ENCODE measurements at places on chromosomes 16 and 17.

DNA sequence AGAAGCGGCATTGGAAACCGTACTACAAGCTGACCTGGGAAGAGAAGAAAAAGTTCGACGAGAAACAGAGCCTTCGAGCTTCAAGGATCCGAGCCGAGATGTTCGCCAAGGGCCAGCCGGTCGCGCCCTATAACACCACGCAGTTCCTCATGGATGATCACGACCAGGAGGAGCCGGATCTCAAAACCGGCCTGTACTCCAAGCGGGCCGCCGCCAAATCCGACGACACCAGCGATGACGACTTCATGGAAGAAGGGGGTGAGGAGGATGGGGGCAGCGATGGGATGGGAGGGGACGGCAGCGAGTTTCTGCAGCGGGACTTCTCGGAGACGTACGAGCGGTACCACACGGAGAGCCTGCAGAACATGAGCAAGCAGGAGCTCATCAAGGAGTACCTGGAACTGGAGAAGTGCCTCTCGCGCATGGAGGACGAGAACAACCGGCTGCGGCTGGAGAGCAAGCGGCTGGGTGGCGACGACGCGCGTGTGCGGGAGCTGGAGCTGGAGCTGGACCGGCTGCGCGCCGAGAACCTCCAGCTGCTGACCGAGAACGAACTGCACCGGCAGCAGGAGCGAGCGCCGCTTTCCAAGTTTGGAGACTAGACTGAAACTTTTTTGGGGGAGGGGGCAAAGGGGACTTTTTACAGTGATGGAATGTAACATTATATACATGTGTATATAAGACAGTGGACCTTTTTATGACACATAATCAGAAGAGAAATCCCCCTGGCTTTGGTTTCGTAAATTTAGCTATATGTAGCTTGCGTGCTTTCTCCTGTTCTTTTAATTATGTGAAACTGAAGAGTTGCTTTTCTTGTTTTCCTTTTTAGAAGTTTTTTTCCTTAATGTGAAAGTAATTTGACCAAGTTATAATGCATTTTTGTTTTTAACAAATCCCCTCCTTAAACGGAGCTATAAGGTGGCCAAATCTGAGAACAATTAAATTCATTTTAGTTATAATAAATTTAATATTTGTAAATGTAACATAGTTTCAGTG is 1.7 kb downstream of the HEXIM1 start:
- DNase-seq: peak; percentile 83

- no peak for DNase-seq
Measured at GRCh38 chr16:49414671-49415070, 41.1 kb downstream of the C16orf78 start.

DNA sequence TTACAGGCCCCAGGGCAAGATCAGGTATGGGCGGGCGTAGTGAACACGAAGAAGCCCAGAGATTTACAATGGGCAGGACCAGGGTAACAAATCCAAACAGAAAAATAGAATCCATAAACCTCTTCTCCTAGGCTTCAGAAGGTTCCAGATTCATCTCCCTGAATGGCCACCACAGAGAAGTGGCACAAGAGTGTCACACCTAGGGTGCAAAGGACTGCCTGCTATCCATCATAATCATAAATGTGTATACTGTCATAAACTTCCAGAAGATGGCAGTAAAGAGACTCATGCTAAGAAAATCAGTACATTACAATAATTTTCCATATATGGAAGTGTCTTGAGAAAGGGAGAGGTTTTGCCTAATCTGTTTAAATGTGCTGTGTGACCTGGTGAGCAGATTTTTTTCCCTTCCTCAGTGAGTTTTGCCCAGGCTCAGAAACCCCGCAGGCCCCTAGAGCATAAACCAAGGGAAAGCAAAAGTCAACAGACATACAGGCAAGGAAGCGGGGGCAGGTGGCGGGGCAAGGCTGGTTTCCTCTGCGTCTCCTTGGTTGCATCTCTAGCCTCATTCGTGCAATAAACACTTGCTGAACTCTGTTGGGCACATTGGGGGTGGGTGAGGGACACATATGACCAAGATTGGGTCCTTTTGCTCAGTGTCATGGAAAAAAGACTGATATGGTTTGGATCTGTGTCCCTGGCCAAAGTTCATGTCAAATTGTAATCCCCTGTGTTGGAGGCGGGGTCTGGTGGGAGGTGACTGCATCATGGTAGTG is 92.0 kb upstream of the CDH5 start:
- DNase-seq: no peak

DNA sequence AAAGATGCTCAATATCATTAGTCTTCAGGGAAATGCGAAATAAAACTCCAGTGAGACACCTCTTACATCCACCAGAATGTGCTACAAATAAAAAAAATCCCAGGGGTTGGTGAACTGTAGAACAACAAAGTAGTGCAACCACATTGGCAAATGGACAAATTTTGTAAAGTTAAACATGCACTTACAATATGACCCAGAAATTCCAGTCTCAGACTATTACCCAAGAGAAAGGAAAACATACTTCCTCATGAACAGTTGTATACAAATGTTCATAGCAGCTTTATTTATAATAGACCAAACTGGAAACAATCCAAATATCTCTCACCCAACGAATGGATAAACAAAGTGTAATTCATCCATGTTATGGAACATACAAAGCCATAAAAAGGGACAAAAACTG is 239.5 kb downstream of the ABCC12 start:
- no peak for DNase-seq

- DNase-seq: no peak
Measured at GRCh38 chr17:50882851-50883250, 16.7 kb upstream of the TOB1 start.

- DNase-seq: no peak
Measured at GRCh38 chr16:14564861-14565687, 65.0 kb downstream of the PARN start.

GRCh38 chr17:58153046-58153445 is 4.9 kb downstream of the OR4D1 start:
- DNase-seq: no peak

GRCh38 chr16:49399594-49400364 is 26.2 kb downstream of the C16orf78 start:
- no peak for DNase-seq

GRCh38 chr16:57801809-57802340 is 416 bp downstream of the KIFC3 start:
- DNase-seq: no peak

GRCh38 chr17:70232466-70232865 is 63.1 kb downstream of the KCNJ2 start:
- peak; percentile 6 for DNase-seq

- no peak for DNase-seq
Measured at GRCh38 chr17:67509390-67510287, 132.6 kb downstream of the PITPNC1 start.

DNA sequence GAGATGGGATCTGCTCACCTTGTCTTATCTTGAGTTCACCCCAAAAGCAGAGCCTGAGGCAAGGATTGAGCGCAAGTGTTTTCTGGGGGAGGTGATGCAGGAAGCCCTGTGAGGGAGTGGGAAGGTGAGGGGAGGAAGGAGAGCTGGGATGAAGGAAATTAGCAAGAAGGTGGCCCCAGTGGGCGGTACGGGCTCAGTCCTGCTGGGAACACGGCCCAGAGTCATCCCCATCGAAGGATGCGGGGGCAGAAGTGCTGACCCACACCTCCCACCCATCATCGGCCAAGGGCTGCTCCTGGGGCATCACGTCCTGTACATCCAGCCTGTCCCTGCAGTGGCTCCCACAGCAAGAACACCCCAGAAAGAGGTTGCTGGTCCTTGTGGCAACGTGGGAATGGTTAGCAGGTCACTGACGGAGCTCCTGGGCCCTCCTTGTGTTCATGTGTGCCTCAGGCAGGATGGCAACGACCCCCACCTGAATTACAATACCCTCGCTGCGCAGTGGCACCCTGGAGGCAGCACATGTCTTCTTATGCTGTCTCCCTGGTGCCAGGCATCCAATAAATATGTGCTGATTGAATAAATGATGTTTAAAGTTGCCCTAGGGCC is 18.2 kb downstream of the C16orf95 start:
- DNase-seq: no peak

- peak; percentile 23 for DNase-seq
Measured at GRCh38 chr16:87436225-87437172, 44.4 kb downstream of the MAP1LC3B start.

GRCh38 chr17:12342609-12343435 is 322.1 kb downstream of the MAP2K4 start:
- no peak for DNase-seq

DNA sequence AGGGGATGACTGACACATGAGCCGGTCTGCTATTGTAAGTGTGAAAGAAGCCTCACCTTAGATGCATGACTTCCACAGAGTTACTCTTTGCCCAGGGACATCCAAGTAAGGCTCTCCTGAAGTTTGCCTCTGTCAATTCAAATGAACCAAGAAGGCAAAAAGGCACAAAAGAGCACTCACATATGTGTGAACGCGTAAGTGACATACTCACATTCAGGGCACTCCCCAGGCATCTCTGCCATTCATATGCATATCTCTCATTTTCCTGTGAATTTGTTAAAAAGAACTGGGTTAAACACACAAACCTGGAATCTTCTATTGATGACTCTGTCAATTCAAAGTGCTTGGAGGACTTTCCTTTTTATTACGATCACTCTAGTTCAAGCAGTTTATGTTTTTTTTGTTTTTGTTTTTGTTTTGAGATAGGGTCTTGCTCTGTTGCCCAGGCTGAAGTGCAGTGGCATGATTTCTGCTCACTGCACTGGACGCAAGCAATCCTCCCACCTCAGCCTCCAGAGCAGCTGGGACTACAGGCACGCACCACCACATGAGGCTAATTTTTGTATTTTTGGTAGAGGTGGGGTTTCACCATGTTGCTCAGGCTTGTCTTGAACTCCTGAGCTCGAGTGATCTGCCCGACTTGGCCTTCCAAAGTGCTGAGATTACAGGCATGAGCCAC is 49.4 kb downstream of the DUSP14 start:
- DNase-seq: no peak
